NCI-H524 (cell line): ENCODE measurements at places on chromosomes 7 and 10.

DNA sequence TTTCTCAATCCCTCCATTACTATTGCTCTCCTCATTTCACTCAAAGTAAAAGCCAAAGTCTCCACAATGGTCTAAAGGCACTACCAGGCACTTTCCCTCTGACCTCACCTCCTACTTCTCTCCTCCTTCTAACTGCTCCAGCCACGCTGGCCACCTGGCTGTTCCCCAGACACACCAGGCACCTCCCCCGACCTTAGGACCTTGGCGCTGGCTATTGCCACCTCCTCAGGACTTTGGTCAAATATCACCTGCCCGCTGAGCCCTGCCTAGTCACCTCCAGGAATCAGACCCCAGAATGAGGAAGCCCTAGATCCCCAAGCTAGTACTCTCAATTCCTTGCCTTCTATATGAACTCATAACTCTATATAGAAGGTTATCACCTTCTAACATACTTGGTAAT, 66.2 kb upstream of the STEAP1B start:
- DNase-seq, result no peak

GRCh38 chr7:51693258-51693657, 376.6 kb upstream of the COBL start:
- DNase-seq, result no peak

DNA sequence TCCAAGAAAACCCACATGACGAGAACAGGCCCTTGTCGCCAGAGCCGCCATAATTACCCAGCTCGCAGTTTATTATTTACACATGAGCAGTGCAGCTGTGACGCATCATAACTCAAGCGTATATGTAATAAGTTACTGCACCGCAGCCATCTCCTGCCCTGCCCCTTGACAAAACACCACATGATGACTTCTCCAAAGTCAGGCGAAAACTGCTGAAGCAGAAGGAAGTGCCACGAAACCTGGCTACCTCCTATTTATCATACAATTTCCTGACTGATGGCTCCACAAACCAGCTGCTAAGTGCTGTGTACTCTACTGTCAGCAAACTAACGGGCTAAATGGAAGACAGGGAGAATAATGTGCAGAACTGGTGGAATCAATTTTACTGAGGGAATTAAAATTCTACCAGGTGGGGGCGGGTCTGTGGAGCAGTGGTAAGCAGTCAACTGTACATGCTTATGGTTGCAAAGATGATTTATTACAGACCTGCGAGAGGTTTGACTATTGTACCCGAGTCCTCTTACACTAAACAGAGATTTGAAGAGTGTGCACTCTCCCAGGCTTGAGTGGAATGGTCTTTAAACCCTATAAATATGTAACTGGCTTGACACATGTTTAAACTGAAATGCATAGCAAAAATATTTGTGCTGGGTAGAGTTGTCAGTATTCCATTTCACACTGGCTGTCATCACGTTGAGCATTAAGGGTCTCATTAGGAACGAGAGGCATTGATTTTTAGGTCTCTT, 156.0 kb downstream of the GLI3 start:
- no peak for DNase-seq

DNA sequence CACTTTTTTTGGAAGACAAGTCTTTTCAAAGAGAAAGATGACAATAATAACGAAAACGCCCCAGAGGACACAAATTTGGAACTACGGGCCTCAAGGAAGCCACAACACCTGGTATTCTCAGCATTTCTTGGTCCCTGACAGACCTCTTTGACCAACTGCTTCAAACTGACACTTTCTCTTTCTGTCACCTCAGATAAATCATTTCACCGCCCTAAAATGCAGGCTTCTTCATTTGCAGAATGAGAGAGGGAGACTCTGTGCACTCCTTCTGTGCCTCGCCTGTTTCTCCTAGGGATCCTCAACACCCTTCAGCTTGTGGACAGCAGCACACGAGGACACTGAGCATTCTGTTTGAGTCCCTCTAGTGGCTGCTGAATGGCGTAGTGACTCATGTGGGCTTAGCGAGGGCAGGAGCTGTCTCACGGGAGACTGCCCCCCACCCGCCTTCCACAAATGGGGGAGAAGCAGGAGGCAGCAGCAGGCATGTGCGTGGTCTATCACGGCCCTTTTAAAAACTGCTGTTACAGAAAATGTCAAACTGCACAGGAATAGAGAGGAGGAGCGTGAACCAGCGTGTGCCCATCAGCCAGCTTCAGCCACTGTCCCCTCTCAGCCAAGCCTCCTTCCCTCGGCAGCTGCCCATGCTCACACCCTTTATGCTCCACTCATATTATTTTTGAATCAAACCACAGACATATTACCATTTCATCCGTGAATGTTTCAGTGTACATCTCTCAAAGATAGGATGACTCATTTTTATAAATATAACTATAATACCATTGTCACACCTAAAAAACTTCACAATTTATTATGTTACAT, 41.4 kb downstream of the GSDME start:
- DNase-seq, result no peak

- DNase-seq, result no peak
Observed at GRCh38 chr10:96701265-96701664, 19.0 kb downstream of the PIK3AP1 start.

- no peak for DNase-seq
Observed at GRCh38 chr7:155865830-155866525, 53.7 kb upstream of the SHH start.

- DNase-seq, result peak; percentile 4
Observed at GRCh38 chr7:106793015-106793975, 71.8 kb upstream of the PIK3CG start.

DNA sequence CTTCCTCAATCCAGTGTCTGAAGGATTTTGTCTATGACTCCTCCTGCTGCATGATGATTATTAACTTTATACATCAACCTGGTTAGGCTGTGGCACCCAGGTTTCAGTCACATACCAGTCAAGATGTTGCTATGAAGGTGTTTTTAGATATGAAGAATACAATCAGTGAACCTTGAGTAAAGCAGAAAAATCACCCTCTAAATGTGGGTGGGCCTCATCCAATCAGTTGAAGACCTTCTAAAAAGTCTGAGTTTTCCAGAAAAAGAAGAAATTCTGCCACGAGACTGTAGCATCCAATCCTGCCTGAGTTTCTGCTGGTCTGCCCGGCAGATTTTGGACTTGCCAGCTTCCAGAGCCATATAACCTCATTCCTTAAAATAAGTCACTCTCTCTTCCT, 126.1 kb upstream of the FRMD4A start:
- DNase-seq, result no peak

DNA sequence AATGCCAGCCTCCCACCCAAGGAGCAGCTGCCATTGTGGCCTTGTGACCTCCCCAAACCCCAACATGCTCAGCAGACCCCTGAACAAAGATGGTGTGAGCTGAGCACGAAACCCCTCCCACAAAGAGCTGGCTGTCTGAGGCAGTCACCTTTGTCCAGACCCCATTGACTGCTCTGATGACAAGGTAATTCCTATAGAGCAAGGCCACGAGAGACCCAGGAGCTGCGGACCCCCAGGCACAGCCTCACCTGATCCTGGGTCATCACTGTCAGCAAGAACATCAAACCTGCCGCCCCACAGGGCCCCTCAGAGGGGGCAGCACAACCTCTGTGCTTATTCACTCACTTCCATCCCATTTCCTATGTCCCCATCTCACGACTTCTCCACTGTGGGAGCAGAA, 102.6 kb downstream of the CPXM2 start:
- DNase-seq, result no peak
